Naive thymus-derived CD4-positive, alpha-beta T cell (primary cell): ENCODE measurements at places on chromosomes 11 and 22. TPM values are rescaled to one million over a fixed set of nuclear protein-coding genes. Genes with fewer than 3 reads are reported as not detected.

HOATZ gene
- not detected for polyA plus RNA-seq

NEU3 gene
- polyA plus RNA-seq = 2.6 TPM

RIMBP3C gene
- 0.22 TPM for polyA plus RNA-seq

DEUP1 gene
- polyA plus RNA-seq = not detected

FAT3 gene
- not detected for polyA plus RNA-seq

IRAG1 gene
- not detected for polyA plus RNA-seq

ANGPTL5 gene
- not detected for polyA plus RNA-seq

CCDC89 gene
- polyA plus RNA-seq = not detected

SPTY2D1 gene
- 12.6 TPM for polyA plus RNA-seq

DNA sequence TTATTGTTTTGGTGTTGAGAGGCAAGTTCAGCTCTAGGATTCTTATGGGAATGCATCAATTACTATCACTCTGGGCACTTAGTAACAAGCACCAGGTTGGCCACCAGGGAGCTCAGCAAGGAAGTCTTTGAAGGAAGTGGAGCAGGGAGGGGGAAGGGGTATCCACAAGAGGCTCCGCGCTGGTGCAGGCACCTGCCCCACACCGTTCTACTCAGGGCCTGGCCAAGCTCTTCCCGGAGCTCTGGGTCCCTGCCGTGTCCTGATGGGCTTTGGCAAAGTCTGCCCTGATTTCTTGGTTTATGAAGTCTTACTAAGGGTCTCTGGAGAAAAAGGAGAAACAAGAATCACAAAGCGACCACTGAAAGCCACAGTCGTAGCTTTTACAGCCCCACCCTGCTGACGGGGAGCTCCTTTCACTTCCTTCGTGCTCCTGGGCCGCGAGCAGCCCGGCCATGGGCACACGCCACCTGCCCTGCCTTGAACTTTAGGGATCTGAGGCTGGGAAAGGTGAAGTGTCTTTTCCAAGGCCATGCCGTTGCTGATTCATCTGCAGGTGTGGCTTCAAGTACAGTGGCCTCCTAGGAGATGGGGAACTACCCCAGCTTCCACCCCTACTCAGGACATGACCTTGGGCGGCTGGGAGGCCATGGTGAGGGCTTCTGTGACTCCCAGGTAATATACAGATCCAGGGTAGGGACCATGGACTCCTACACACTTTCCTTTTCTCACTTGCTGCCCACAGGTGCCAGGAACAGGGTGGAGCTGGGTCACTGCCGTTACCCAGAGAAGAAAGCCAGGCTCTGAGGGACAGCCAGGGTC is 15.9 kb upstream of the LRRC32 start:
- H3K27ac ChIP-seq = no peak overlapping the region
- no peak for DNase-seq
- H3K36me3 ChIP-seq = no peaks in the 10 kb centered on the region
- H3K27me3 ChIP-seq = no peaks in the 10 kb centered on the region
- peaks cover 6% of the 10 kb centered on the region for H3K4me1 ChIP-seq
- peak overlapping the region; percentile 51 for H3K4me3 ChIP-seq

GRCh38 chr11:45045683-45046471 is 95.2 kb upstream of the TP53I11 start:
- no peak overlapping the region for H3K27ac ChIP-seq
- no peaks in the 10 kb centered on the region for H3K36me3 ChIP-seq
- no peak overlapping the region for H3K4me3 ChIP-seq
- no peaks in the 10 kb centered on the region for H3K27me3 ChIP-seq
- no peak for DNase-seq
- no peaks in the 10 kb centered on the region for H3K4me1 ChIP-seq

DNA sequence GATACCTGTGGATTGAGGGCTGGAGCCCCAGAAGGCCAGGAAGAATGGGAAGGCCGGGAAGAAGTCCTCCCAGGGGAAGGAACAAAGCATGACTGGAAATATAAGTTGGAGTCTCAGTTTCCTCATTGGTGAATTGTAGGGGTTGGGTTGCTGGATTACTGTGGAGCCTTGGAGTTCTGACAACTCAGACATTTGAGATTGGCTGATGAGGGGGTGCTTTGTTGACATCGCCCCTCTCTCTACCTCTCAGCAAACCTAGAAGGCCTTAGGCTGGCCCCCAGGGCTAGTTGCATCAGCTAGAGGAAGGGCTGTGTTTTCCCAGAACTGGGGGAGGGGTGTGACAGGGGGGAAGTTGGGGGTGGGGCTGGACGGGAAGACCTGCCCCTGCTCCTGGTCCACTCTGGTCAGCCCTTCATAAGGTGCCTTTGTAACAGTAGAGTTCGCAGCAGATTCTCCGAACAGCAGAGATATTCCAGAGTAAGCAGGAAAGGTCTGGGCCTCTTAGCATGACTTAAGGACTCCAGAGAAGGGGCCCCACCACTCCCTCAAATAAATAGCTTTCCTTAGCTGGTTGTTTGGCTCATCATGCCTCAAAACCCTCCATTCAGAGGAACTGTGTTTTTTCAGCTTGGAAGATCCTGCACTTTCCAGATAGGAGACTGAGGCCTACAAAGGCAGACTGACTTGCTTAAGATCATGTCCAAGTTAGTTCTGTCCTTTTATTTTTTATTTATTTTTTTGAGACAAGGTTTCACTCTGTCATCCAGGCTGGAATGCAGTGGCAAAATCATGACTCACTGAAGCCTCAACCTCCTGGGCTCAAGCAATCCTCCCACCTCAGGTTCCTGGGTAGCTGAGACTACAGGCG is 12.5 kb upstream of the THRSP start:
- no peak for DNase-seq
- no peak overlapping the region for H3K27ac ChIP-seq
- H3K27me3 ChIP-seq = no peaks in the 10 kb centered on the region
- no peaks in the 10 kb centered on the region for H3K4me1 ChIP-seq
- H3K4me3 ChIP-seq = no peak overlapping the region

GRCh38 chr11:77501758-77502157 is 27.9 kb upstream of the PAK1 start:
- no peak for DNase-seq
- no peaks in the 10 kb centered on the region for H3K36me3 ChIP-seq
- H3K27me3 ChIP-seq = no peaks in the 10 kb centered on the region
- H3K27ac ChIP-seq = no peak overlapping the region
- no peak overlapping the region for H3K4me3 ChIP-seq

DNA sequence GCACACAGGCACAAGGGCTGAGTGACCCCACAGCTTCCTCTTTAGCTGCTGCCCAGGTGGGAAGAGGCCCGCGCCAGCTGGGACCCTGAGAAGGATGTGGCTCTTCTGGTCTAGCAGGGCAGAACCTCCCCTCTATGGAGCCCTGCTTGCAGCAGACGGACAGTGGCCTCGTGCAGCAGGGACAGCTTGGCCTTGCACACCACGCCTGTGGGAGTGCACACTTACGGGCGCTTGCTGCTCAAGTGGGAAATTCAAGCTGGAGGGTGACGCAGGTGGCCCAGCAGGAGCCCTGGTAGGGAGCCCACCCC is 971.4 kb downstream of the BRD1 start:
- no peak overlapping the region for H3K4me3 ChIP-seq
- H3K27ac ChIP-seq = no peak overlapping the region
- no peaks in the 10 kb centered on the region for H3K36me3 ChIP-seq
- H3K27me3 ChIP-seq = no peaks in the 10 kb centered on the region
- no peaks in the 10 kb centered on the region for H3K4me1 ChIP-seq
- no peak for DNase-seq

DNA sequence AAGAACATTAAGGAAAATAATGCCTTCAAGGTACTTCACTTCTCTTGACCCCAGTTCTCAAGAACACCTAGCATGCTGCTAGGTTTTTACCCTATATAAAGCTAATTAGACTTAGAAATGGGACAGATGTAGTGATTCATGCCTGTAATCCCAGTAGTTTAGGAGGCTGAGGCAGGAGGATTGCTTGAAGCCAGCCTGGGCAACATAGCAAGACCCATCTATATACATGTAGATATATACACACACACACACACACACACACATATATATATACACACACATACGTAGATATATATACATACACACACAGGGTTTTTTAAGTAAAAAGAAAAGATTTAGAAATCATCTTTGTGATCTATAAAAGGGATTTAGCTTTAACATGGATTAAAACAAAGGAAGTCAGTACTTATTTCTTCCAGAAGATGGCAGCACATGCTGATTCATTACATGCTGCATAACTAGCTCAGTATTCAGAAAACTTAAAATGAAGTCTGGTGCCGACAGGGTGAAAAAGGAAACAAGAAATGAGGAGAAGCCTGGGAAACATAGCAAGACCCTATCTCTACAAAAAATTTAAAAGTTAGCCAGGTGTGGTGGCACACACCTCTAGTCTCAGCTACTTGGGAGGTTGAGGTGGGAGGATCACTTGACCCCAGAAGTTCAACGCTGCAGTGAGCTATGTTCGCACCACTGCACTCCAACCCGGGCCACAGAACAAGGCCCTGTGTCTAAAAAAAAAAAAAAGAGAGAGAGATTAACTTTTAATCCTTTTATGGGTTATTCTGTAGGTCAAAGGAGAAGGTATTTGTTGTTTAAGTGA is 28.5 kb upstream of the RBX1 start:
- H3K27me3 ChIP-seq = no peaks in the 10 kb centered on the region
- no peaks in the 10 kb centered on the region for H3K36me3 ChIP-seq
- peak; percentile 73 for DNase-seq
- H3K27ac ChIP-seq = peak overlapping the region; percentile 2
- H3K4me3 ChIP-seq = no peak overlapping the region

DNA sequence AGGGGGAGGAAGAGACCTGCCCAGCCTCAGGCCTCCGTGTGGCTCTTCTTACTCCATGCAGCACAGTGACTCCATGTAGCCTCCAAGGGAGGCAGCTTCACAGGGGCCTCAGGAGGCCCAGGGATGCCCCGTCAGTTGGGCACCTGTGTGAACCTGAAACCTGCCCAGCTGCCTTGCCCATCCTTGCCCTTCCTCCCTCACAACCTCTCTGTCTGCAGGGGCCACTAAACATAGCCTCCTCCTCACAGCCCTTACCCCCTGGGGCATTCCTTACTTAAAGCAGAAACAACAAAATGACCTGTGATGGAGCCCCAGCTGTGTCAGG is 7.1 kb downstream of the LRRC32 start:
- no peaks in the 10 kb centered on the region for H3K27me3 ChIP-seq
- no peak overlapping the region for H3K4me3 ChIP-seq
- no peak overlapping the region for H3K27ac ChIP-seq
- H3K36me3 ChIP-seq = no peaks in the 10 kb centered on the region

DNA sequence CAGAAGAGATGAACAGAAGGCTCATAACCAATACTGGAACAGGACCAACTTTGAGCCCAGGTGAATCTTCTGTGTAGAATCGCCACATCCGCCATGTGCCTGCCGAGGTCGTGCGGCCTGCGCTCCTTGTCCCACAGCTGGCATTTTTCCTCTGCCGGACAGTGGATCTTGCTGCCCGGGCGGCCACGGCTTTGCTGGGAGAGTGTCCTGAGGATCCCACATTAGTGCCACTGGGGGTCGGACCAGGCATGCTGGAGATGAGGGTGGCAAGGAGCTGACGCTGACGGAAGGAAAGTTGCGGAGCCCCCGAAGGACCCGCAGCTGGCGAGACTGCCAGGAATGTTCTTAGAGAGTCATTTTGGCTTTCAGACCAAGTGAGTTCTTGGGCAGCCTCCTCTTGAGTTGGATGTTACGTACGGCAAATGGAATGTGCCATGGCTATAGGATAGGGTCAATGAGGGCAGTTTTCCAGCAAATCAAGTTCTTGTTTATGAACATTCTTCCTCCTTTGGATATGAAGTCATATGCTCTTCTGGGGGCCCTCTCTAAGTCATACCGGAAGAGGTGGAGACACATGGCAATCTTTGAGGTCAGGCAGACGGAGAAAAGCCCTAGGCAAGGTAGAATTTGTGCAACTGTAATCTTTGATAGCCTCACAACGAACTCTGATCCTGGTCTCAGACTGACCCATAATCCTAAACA is 57.4 kb upstream of the NUP160 start:
- DNase-seq = no peak
- H3K36me3 ChIP-seq = no peaks in the 10 kb centered on the region
- no peaks in the 10 kb centered on the region for H3K4me1 ChIP-seq
- no peaks in the 10 kb centered on the region for H3K27me3 ChIP-seq
- H3K27ac ChIP-seq = no peak overlapping the region

- no peaks in the 10 kb centered on the region for H3K27me3 ChIP-seq
- no peak overlapping the region for H3K4me3 ChIP-seq
- DNase-seq = no peak
- H3K36me3 ChIP-seq = no peaks in the 10 kb centered on the region
Observed at GRCh38 chr11:70759846-70760245, 361.5 kb downstream of the CTTN start.

- H3K27me3 ChIP-seq = no peaks in the 10 kb centered on the region
- no peak for DNase-seq
- no peak overlapping the region for H3K4me3 ChIP-seq
Observed at GRCh38 chr11:120666121-120666639, 154.6 kb downstream of the GRIK4 start.

DNA sequence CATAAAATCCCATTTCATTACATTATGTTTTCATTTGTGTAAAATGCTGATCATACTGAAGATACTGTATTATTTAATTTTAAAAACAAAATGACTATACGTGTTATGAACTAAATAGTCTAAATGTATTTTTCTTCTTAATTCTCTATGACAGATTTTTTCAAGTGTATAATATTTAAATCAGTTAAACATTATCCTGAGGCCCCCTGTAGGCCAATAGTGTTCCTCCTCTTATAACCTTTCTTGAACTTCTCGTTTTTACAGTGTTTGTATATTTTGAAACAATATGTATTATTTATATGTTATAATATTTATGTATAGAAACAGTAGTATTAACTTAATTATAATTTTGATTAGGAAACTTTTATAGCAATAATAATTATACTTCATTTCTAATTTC is 151.1 kb upstream of the CHORDC1 start:
- no peak overlapping the region for H3K27ac ChIP-seq
- H3K36me3 ChIP-seq = no peaks in the 10 kb centered on the region
- no peak for DNase-seq
- H3K27me3 ChIP-seq = no peaks in the 10 kb centered on the region
- no peaks in the 10 kb centered on the region for H3K4me1 ChIP-seq

DNA sequence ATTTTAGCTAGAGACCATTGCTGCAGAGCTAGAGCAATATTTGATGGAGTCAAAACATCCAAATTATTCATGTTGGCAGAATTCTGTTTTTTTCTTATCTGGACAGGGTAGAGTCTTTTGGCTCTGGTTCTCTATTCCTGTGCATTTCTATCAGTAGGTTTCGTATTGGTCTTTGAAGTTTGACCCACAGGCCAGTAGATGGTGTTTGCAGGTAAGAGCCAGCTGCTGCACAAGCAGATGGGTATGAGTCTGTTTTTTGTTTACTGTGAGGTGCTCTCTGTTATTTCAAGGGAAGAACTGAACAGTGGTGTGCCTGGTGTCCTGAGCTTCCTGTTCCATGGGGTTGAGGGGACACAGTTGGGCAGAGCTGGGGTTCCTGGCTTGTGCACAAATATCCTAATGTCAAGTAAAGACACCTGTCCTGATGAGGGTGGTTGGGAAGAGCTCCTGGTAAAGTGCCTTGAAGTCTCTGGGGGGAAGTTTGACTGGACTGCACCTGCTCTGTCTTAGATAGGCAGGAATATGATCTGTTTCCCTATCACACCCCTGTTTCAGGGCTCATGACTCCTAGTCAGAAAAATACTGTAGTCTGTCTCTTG is 34.0 kb upstream of the SLC22A25 start:
- H3K36me3 ChIP-seq = no peaks in the 10 kb centered on the region
- H3K27me3 ChIP-seq = no peaks in the 10 kb centered on the region
- H3K4me1 ChIP-seq = no peaks in the 10 kb centered on the region
- no peak overlapping the region for H3K27ac ChIP-seq

GRCh38 chr22:25159028-25159427 is 40.6 kb upstream of the CRYBB3 start:
- no peak overlapping the region for H3K4me3 ChIP-seq
- DNase-seq = no peak
- no peaks in the 10 kb centered on the region for H3K27me3 ChIP-seq
